WTC11 (cell line): ENCODE measurements at places on chromosomes 12 and 14. TPM values are rescaled to one million over a fixed set of nuclear protein-coding genes. Genes with fewer than 3 reads are reported as not detected.
A peak's percentile ranks its signal among the peaks of the same experiment; 100 is the strongest.

Gene RNF10
- 151 to 160 TPM (median 155 TPM) in 3 replicates for total RNA-seq

Gene FSCB
- total RNA-seq, result not detected in 3 replicates

Gene ERG28
- 27.9 to 29.9 TPM (median 29.4 TPM) in 3 replicates for total RNA-seq

Gene KRT6A
- total RNA-seq, result not detected in 3 replicates

GRCh38 chr14:100525615-100526014 lies 61.6 kb downstream of the BEGAIN start:
- peaks cover 2% of the 10 kb centered on the region; the same call in 1 of the 2 replicates for H3K4me1 ChIP-seq
- H3K4me3 ChIP-seq, result no peak overlapping the region
- peak; percentile 6 for DNase-seq
- no peaks in the 10 kb centered on the region for H3K27me3 ChIP-seq
- H3K36me3 ChIP-seq, result no peaks in the 10 kb centered on the region

GRCh38 chr12:121581686-121582429 lies 1.0 kb upstream of the KDM2B start:
- H3K27me3 ChIP-seq, result no peaks in the 10 kb centered on the region
- peaks cover 37% of the 10 kb centered on the region for H3K4me1 ChIP-seq
- peak overlapping the region; percentile 99 for H3K4me3 ChIP-seq
- no peak for DNase-seq
- 0 out of 2 replicates have a peak, but pooled peaks cover 2% of the 10 kb centered on the region for H3K36me3 ChIP-seq
- H3K27ac ChIP-seq, result peak overlapping the region; percentile 98

- no peak for DNase-seq
- no peak overlapping the region for H3K4me3 ChIP-seq
- H3K36me3 ChIP-seq, result no peaks in the 10 kb centered on the region; the same call in 1 of the 2 replicates
- H3K27me3 ChIP-seq, result no peaks in the 10 kb centered on the region
Measured at GRCh38 chr14:90649083-90649482, 167.1 kb downstream of the TTC7B start.

DNA sequence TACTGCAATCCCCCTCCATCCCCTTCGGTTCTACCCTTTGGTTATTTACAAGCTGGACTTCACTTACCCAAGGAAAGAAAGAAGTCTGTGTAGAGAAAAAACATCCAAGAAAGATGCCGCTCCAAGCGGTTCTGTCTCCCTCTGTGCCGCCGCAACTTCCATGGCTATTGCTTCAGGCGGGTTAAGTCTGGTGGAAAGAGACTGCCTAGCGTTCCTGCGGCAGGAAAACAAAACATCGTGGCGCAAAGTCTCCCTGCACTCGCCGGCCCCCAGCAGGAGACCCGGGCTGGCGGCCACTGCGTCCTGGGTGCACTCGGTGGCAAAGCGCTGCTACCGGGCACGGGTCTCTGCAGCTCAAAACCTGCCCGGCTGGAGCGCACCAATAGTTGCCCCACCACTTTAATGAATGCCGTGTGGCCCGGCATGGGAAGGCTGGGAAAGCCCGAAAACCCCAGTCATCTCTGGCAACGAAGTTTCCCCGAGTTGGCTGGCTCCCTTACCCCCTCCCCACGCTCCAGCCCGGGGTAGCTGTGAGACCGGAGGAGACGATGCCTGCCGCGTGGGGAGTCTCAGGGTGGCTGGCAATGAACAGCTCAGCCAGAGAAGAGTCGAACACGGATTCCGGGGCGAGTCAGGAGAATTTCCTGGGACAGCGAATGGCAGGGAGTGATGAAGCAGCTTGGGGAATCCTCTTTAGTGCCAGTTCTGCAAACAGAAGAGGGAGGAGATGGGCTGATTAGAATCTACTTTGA lies 3.5 kb upstream of the KCNK10 start:
- H3K4me1 ChIP-seq, result peaks cover 15% of the 10 kb centered on the region
- peak overlapping the region; percentile 75 for H3K4me3 ChIP-seq
- H3K36me3 ChIP-seq, result no peaks in the 10 kb centered on the region
- peak; percentile 45 for DNase-seq

- DNase-seq, result no peak
- H3K27me3 ChIP-seq, result peaks cover 3% of the 10 kb centered on the region; the same call in 1 of the 2 replicates
- no peaks in the 10 kb centered on the region for H3K4me1 ChIP-seq
- peaks cover 51% of the 10 kb centered on the region for H3K36me3 ChIP-seq
- H3K27ac ChIP-seq, result no peak overlapping the region
- H3K4me3 ChIP-seq, result no peak overlapping the region
Measured at GRCh38 chr12:127179176-127179575, 1087.8 kb upstream of the TMEM132C start.

GRCh38 chr12:124726596-124727263 lies 136.9 kb downstream of the SCARB1 start:
- no peaks in the 10 kb centered on the region for H3K36me3 ChIP-seq
- no peak overlapping the region for H3K4me3 ChIP-seq
- no peaks in the 10 kb centered on the region for H3K27me3 ChIP-seq
- no peak for DNase-seq
- H3K27ac ChIP-seq, result no peak overlapping the region

GRCh38 chr14:84288781-84289180 lies 1241.2 kb upstream of the FLRT2 start:
- no peak for DNase-seq
- H3K4me3 ChIP-seq, result no peak overlapping the region
- peaks cover 18% of the 10 kb centered on the region for H3K36me3 ChIP-seq
- H3K27me3 ChIP-seq, result no peaks in the 10 kb centered on the region

- DNase-seq, result peak; percentile 69
- H3K27me3 ChIP-seq, result peaks cover 52% of the 10 kb centered on the region
- no peak overlapping the region for H3K27ac ChIP-seq
Measured at GRCh38 chr12:52014567-52015530, 8.1 kb downstream of the TAMALIN start.
